Astrocyte of the cerebellum (primary cell): ENCODE measurements at places on chromosomes 12 and 14.

GRCh38 chr12:52191841-52192791, at the start of gene KRT80:
Gene KRT80, minus strand, starts transcription at chr12:52192014. Its CDS starts 112 bp downstream, at chr12:52191902.
- peak; percentile 97 for DNase-seq

GRCh38 chr14:91302391-91302790, 57.9 kb upstream of the GPR68 start:
- no peak for DNase-seq

- no peak for DNase-seq
These were observed 417.6 kb downstream of the NOVA1 start for GRCh38 chr14:26180221-26180620.

DNA sequence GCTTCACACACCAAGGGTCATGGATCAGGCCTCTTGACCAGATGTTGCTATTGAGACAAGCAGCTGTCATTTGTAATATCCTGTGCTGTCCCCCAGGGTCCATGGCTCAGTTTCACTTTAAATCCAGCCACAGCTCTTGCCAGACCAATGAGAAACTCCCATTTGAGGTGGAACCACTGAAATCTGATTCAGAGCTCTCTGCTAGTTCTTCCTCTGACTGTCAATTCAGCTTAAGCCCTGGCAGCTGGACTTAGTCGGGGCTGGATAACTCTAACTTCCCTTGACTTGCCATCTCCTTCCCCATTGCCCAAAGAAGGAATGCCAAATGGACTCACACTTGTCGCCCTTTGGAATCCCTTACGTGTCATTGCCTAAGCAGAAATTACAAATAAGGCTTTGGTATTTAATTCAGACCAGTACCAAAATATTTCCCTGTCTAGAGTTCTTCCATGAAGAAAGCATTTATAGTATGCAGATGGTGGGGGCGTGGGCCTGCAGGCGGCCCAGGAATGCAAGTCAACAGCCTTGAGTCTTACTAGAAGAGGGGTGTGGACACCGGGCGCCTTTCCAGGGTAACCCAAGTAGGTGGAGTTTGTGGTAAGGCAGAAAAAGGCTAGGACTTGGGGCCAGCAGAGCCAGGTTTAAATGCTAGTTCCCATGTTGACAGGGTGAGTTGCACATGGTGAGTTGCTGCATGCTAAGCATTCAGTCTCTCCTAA, 96.9 kb upstream of the TMPO start:
- DNase-seq, result peak; percentile 93

DNA sequence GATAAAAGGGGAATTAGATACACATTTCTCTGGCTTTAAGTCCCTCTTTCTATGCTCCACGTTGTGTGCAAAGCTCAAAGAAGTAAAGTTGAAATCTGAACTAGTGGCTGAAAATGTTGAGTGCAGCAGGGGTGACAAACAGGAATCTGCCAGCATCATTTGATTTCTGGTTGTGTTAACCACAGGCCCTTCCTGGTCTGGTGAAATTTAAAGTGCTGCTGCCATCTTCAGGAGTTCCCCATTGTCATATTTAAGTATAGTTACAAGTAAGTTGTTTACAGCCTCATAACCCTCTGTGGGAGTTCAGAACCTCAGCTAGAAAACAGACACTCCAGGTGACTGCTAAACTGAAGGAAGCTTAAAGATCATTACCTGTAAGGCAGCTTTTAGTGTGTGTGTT, 90.9 kb upstream of the CCDC196 start:
- DNase-seq, result no peak

DNA sequence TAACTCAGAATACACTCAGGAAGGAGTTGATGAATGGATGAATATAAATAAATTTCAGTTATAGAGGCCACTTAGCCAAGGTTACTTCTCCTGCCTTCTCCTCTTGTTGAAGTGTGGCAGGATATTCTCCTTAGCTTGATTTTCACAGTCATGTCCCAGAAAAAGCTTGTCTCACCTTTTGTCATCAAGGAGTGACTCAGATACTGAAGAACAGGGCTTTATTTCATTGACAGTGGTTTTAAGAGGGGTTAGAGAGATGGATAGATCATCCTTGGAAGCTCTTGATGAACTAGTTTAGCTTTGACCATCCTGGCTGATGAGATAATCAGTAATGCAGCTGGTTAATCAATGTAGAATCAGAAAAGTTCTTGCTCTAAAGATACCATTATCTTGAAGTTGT, 35.0 kb upstream of the CFAP54 start:
- DNase-seq, result no peak
